CD4-positive, alpha-beta T cell treated with Interleukin-17A for 4 hours (primary cell): ENCODE measurements at places on chromosomes 12 and 14.

GRCh38 chr12:63826006-63826585 is 18.4 kb upstream of the SRGAP1 start:
- no peak for DNase-seq

DNA sequence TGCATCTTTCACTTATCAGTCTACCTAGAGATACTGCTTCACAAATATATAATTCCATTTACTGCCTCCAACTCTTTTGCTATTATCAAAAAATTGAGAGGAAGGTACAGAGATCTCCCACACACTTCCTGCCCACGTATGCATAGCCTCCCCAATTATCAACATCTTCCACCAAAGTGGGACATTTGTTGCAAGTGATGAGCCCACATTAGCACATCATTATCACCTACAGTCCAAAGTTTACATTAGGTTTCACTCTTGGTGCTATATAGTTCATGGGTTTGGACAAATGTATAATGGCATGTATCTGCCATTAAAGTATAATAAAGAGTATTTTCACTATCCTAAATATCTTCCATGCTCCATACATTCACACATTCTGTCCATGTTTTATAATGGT is 66.3 kb downstream of the SLC2A13 start:
- DNase-seq = no peak

GRCh38 chr14:99612071-99612737 is 8.2 kb upstream of the CCDC85C start:
- DNase-seq = no peak

DNA sequence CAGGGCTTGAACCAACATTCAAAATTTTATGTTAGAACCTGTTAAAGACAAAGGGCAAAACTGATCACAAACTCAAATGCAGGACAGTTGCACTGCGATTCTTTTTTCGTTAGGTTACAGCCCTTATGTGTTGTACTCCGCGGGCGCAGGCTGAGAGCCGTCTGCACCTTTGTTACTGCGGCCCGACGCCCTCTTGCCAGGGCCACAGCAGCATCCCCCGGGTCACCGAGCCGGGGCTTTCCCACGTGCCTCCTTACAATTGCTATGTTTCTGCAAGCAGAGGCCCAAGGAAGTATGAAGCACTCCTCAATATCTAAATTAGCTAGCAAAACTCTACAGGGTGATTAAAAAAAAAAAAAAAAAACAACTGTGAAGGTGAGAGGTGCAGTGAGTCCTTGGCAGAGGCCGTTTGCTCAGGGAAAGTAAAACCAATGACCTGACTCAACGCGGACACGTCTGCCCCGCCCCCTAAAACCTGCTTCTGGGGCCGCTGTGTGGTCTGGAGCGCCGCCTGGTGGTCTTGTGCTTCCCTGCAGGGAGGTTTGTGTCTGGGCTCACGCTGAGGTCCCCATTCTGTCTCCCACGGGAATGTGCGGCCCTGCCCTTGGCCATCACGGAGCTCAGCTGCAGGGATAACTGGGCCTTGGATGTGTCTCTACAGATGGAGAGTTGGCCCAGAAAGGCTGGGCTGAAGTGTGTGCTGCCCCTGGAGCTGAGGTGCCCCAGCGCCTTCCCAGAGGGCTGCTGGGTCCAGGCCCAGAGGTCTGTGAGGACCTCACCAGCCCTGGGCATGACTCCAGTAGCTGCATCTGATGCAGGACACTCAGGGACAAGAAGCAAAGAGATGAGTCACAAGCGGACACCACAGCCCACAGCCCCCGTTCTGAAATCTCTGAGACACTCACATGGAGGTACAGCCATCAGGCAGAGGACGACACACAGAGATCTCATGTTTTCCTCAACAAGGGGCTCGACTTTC is 418.5 kb downstream of the TMEM121 start:
- DNase-seq = peak; percentile 85

DNA sequence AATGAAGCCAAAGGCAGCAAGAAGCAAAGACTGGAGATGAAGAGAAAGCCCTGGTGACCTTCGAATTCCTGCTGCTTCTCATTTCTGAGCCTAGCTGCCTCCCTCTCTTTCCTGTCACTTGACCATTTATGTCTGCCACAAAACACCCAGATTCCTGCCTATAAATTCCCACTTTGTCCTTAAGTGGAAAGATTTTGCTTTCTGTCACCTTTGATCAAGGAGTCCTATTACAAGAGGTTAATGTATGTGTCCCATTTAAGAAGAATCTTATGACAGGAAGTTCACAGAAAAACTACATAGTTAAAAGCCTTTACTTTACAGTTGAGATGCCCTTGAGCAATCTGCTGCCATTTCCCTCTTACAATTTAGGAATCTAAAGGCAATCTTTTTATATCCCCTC is 155.7 kb downstream of the GALC start:
- no peak for DNase-seq

GRCh38 chr12:56334490-56334793 is 642 bp upstream of the PAN2 start:
- DNase-seq = no peak

GRCh38 chr12:62732861-62733427 is 202.0 kb downstream of the PPM1H start:
- no peak for DNase-seq
